Fibroblast of upper back skin (primary cell): ENCODE measurements at places on chromosomes 4 and X.
A peak's percentile ranks its signal among the peaks of the same experiment; 100 is the strongest.

DNA sequence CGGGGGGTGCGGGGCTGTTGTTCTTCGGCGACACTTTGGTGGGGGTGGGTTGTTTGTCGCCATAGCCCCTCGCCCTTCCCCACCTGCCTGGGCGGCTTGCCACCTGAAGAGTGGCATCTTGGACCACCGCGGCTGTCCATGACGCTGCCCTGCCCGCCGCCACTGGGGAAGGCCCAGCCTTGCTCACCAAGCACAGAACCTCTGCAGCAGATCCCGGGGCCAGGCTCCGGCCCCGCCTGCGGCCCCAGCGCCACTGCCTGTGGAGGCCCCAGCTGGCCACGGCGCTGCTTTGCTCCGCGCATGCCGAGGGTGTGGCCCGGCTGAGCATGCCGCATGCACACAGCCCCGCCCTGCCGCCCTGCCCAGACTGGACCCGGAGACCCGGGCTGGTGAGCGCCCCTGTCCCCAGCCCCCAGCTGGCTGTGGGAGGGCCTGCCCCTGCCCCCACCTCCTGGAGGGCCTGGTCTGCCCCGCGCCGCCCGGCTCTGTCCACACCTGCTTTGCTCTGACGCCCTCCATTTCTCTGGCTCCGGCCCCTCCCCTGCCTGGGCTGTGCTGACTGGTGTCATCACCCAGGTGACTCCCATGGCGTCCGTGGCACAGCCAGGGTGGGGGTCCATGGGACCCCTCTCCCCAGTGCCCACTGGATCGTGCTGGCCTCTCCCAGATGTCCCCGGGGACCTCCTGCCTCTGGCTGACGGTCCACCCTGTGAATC lies 5.3 kb downstream of the NAT8L start:
- DNase-seq, result no peak

- DNase-seq, result no peak
Measured at GRCh38 chr4:138632856-138633579, 382.6 kb upstream of the NOCT start.

- peak; percentile 5 for DNase-seq
Measured at GRCh38 chrX:7941390-7942042, 14.3 kb upstream of the PNPLA4 start.

GRCh38 chr4:77952457-77952856 lies 89.8 kb downstream of the MRPL1 start:
- no peak for DNase-seq

DNA sequence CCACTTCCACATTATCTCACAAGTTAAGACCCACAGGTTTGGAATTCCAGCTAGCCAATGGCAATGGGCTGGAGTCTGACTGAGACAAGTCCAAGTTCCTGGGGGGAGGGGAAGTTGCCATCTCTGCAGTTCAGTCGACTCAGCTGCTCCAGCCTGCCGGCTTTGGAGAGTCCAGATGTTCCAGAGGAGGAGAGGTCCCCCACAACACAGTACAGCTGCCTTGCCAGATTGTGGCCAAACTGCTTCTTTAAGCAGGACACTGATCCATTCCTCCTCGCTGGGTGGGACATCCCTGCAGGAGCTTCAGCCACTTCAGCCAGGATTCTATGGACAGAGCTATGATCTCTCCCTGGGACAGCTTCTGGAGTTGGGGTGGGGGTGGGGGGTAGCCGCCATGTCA lies 199.2 kb downstream of the EDA start:
- no peak for DNase-seq

GRCh38 chr4:3607690-3608552 lies 75.7 kb upstream of the LRPAP1 start:
- DNase-seq, result no peak

GRCh38 chr4:13262816-13263215 lies 221.3 kb downstream of the RAB28 start:
- DNase-seq, result no peak

DNA sequence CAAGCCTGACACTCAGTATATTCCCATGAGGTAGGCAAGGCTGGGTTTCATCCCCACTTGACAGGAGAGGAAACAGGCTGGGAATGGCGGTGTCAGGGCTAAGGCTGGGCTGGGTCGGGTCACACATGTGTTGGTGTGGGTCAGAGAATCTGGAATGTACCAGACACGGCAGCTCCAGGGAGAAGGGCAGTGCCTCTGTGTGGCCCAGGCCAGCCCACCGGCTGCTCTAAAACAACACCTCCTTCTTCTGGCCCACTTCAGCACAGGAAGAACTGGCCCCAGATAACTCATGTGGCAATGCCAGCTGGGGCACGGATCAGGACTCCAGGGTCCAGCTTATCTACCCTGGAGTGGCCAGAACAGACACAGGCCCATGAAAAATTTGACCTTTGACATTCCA lies 6.3 kb downstream of the HAUS7 start:
- no peak for DNase-seq

GRCh38 chr4:27016551-27016950 lies 155.9 kb downstream of the STIM2 start:
- DNase-seq, result peak; percentile 21

DNA sequence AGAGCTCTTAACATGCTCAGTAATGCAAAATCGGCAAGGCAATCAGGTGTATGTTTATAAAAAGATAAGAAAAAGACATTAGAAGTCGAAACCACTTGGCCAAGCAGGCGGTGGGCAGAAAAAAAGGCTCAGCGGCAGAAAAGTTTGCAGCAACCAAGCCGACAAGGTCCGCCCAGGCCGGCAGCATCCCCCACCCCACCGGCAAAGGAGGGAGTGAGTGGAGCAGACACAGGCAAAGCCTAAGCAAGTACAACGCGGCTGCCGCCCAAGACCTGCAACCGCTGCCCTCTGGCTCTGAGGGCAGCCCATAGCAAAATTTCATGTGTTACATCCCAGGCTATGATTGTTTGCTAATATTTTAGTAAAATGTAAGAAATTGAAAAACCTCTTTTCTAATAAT lies 125.4 kb upstream of the ZCCHC13 start:
- no peak for DNase-seq

GRCh38 chr4:182531555-182532162 lies 288.5 kb downstream of the TENM3 start:
- DNase-seq, result no peak

DNA sequence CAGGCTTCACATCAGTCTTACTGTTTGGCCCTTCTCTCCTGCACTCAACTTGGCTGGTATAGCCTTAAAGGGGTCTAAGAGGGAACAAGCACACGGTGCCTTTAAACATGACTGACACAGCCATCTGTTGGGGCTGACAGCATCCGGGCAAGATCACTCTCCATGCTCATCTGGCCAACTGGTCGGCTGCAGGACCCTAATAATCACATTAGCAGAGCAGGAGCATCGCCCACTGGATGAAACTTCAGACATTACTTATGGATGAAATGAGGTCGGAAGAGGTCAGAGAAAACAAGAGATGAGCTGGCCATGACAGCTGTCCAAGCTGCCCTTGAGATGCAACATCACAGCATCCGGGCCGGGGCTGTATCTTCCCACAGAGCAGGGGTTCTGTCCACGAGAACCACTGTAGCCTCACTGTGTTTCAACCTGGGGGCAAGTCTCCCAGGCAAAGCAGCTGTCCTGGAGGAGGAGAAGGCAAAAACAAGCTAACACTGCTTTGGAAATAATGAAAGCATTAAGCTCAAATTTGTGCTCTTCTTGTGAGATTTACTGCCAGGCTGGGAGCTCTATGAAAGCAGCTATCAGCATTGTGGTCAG lies 94.4 kb upstream of the TTC29 start:
- DNase-seq, result no peak

DNA sequence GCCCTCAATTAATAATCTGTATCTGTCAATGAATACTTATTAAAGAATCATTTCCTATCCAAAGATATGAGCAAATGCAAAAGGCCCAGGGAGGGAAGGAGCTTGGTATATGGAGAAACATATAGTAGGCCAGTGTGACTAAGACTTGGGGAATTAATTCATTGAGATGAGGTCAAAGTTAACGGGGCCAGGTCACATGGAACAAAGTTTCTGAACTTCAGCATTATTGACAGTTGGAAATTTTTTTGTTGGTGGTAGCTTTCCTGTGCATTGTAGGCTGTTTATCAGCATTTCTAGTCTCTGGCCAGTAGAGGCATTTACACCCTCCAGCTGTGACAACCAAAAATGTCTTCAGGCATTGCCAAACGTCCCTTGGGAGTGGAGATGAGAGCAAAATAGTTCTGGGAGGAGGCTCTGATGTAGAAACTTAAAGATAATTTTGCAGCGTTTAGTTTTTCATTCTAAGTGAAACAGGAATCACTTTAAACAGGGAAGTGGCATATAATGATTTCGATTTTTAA lies 202.0 kb downstream of the SLC4A4 start:
- no peak for DNase-seq

- peak; percentile 94 for DNase-seq
Measured at GRCh38 chrX:65677954-65678469, 10.6 kb downstream of the MSN start.

DNA sequence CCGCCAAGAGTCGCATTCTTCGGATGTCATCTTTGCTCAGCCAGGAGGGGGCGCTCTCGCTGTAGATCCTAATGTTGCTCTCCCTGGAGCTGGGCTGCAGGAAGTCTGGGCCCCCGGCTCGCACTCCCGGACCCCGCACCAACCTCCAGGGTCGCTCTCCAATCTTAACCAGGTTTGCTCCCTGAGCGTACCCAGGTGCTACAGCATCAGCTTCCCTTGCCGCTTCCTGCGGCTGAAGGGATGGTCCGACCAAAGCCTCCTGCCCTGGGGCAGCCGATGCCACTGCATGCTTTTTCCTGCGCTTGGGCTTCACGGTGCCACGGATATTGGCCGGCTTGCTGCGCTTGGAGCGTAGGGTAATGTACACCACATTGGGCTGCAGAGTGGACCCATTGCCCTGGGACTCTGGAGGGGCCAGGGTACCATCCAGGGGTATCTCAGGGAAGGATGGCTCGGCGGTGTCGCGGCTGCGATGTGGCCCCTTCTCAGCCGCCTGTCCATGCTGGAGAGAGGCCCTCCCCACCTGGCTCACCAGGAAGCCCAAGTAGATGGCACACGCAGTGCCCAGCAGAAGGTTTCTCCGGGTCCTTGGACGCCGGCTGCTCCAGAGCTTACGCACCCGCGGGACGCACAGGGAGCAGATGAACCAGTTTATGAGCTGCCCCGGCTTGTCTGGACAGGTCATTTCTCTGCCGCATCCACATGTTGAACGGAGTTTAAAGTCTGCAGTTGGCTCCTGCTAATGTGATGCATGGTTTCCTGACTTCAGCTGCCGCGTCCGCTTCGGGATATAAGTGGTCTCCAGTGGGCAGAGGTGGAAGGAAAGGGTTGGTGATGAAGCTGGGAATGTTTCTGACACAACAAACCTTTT lies 1.9 kb downstream of the GASK1B start:
- DNase-seq, result peak; percentile 58

- no peak for DNase-seq
Measured at GRCh38 chr4:78667325-78667724, 108.8 kb upstream of the BMP2K start.

- no peak for DNase-seq
Measured at GRCh38 chr4:95636061-95636460, 87.3 kb upstream of the UNC5C start.

- no peak for DNase-seq
Measured at GRCh38 chrX:125319646-125320521, at the start of gene TEX13C. TSS of gene TEX13C (plus strand) at chrX:125319871. CDS start at chrX:125320120, 249 bp downstream.

DNA sequence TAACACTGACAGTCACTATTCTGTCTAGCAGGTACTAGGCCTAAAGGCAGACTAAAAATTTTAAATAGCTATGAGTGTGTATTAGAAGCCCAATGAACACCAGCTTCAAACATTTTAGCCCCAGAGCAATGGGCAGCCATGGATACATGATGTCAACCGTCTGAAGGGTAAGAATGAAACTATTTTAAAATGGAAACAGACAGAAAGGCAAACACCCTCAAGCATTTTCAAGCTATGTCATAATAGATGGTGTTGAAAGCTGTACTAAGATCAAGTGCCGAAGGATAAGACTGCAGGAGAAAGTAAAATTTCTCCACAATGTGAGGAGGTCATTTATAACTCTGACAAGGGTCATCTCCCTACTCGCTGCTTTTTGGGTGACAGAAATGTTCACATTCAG lies 225.0 kb downstream of the COL25A1 start:
- DNase-seq, result peak; percentile 50

GRCh38 chrX:155070663-155070974 lies 317 bp downstream of the CMC4 start:
- DNase-seq, result no peak

GRCh38 chr4:151184523-151185458 lies 85.4 kb downstream of the RPS3A start:
- peak; percentile 51 for DNase-seq

DNA sequence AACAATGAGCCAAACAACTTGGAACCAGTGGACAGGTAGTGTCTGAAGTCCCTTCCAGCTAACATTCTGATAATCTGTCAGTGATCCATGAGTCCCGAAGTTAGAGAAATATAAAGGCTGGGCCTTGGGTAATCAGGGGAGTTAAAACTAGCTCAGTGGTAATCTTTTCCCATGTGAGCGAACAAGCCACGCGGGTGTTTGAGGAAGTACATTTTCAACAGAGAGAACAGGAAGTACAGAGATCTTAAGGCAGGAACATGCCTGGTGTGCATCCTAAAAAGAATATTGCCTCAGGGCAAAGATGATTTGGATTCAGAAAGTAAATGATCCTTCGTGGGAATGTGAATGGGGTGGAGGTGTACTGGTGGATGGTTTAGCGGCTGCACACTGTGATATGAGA lies 42.9 kb downstream of the FNIP2 start:
- DNase-seq, result no peak
